ENCODE measurements at places on chromosomes 12 and 14.

DNA sequence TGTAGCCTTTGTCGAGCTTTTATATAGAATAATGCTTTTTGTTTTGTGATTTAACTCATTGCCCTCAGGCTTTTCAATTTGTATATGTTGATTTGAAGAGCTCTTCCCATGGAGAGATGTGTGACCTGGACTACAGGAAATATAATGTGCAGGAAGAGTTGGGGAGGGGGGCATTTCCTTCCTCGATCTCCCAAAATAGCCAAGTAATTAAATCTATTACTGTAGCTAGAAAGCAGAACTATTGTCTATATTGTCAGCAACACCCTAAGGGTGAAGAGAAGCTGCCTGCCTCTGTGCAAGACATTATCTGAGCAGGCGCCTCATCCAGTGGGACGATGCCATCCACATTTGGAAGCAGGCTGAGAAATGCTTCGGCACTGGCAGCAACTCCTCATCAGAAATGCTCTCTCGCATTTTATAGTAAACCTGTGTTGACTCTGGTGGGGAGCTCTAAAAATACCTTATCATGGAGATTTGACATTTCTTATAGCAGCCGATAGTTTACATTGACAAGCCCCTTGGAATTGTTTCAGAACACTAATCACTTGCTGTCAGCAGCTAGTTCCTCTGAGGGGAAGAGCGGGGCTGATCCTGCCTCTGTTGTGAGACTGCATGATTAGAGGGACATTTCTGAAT lies 392.5 kb upstream of the RGS6 start:
- peak; percentile 28 for DNase-seq

GRCh38 chr12:117844114-117844830 lies 124.5 kb downstream of the KSR2 start:
- DNase-seq = no peak

- DNase-seq = no peak
These were observed 4.1 kb downstream of the CLMN start for GRCh38 chr14:95315579-95315978.

- no peak for DNase-seq
These were observed 1.6 kb downstream of the RHOF start for GRCh38 chr12:121791671-121792551.

- DNase-seq = no peak
These were observed 150.5 kb downstream of the PELI2 start for GRCh38 chr14:56268673-56269072.

- DNase-seq = no peak
These were observed 26.4 kb downstream of the GXYLT1 start for GRCh38 chr12:42118136-42118879.

DNA sequence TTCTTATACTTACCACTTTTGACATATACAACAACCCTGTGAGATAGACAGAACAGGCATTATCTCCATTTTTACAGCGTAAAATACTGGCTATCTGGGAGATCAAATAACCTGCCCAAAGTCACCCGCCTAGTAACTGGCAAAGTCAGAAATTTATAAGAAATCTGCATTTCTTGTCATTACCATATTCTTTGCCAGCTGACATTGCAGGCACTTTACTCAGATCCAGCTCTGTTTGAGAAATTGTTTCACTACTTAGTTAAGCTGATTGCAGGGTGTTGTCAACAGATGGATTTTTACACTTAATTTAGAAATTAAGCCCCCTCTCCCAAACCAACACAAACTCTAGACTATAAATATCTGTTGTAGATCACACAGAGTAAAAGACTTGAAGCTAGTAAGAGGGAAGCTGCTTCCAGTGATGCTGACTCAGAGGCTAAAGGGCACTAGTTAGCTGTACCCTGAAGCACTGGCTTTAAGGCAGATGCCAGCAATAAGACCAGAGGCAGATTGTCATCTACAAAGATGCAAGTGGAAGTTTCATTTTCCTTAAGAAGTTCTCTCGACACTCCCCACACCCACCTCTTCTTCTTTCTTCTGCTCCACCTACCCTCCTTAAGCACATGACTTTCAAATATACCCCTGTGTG lies 153.1 kb downstream of the ANO6 start:
- no peak for DNase-seq

DNA sequence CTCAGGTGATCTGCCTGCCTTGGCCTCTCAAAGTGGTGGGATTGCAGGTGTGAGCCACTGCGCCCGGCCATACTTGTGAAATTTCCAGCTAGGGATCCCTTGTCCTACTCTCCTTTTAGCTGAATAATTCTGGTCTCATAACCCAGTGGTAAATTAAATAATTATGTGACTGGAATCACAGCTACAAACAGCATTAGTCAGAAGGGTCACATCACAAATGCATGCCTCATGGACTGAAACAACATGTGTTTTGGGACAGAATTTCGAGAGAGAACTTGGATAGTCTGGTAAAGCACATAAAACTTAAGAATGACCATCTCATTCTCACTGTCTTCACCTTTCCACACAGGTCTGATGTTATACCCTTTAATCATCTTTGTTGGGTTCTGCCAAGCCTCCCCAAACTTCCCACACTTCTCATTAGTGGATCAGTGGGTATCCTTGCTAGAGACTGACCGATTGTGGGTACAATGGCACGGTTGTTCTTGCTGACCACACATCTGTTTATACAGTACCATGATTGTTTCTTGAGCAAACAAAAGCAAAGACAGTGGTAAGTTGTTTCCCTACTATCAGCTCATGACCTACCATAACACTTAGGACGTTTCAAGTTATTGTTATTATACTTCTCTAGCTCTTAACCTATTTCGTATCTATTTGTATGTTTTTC lies 5.1 kb downstream of the GPRC5D start:
- DNase-seq = no peak

Measured in brain (organoid and tissue), 16 donors.